Activated CD8-positive, alpha-beta memory T cell treated with anti-CD3 and anti-CD28 coated beads for 1 hour (primary cell): ENCODE measurements at places on chromosomes 4 and X.

GRCh38 chr4:32858361-32858760 lies 2138.2 kb downstream of the PCDH7 start:
- no peak for DNase-seq

DNA sequence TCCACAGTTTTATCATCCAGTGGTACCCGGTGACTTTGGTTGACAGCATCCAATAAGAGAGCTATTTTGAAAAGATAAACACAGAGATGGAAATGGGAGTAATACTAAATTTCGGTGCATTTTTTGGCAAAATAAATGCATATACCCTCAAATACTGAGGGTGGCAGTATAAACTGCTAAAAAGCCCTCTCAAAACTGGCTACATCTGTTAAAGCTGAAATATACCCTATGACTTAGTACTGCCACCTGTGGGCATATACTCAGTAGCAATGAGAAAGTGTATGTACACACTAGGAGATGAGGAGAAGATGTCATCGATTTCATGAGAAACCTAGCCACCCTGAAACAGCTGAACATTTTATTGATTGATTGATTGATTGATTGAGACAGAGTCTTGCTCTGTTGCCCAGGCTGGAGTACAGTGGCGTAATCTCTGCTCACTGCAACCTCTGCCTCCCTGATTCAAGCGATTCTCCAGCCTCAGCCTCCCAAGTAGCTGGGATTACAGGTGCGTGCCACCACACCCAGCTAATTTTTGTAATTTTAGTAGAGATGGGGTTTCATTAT lies 12.2 kb upstream of the TMEM128 start:
- DNase-seq = no peak

GRCh38 chrX:74523224-74523623 lies 91.2 kb downstream of the RLIM start:
- DNase-seq = no peak

GRCh38 chr4:185839194-185839712 lies 27.3 kb upstream of the SORBS2 start:
- DNase-seq = no peak

DNA sequence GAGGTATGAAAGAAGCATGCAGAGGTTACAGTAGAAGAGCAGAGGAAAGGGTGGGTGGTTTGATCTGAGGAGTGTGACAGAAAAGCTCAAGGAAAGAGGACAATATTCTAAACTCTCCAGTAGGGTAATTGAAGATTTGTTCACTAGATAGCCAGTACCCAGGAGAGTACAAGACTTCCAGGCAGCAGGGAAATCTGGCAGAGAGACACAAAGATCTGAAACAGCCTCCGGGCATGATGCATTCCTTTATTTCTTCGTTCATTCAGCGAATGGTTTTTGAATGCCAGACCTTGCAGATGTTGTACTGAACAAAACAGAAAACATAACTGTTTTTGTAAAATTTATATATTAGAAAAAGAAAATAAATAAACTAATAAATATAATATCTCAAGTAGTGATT lies 766.6 kb downstream of the FAT4 start:
- no peak for DNase-seq

DNA sequence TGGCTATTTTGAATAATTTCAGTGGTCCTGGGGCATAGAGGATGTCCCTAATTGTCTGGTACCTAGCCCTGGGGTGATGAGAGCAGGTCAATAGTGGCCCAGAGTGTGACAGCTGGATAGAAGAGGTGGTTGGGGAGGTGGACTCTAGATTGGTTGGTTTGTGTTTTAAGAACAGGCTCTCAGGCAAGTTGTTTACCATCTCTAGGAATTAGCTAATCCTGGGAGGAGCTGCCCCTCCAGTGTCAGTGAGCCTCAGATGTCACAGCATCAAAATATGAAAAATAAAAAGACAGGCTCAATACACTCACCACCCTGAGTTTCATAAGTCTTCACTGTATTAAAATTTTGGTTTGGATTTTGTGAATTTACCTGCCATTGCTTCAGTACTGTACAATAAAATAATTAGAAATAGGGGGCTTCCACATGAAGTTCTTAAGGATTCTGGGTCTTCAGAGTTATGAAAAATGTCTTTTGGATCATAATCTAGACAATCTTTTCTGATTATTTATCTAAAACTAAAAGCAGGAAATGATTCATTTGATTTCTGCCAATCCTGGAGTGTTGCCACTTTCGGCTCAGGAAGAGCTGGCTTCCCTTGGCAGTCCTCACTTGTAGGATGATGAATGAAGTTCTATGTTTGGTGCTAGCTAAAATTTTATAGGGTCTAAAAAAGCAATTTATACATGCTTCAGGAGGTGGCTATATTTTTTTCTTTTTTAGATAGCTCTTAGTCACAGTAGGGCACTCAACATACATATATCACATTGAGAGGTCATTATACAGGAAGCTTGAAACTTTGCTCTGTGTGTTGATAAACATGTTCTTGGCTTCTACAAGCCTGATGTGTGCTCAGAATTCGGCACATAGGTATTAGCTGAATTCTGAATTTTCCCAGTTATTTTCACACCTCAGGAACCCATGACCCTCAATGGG lies 395.1 kb downstream of the RAB28 start:
- DNase-seq = no peak
